Hepatic stellate cell (primary cell): ENCODE measurements at places on chromosomes 5 and 9.

DNA sequence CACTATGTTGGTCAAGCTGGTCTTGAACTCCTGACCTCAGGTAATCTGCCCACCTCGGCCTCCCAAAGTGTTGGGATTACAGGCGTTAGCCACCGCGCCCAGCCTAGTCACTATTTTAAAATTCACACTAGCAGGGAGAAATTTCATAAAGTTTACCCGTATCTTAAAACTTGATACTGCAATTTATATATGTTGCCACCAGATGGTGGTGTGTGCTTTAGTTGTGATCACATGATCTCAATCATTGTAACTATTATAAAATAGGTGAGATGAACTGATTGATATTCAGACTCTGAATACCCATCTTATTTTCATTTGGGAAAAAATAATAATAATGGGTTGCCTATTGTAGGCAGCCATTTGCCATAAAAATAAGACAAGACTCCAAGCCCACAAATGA, 1330.4 kb upstream of the WWC1 start:
- DNase-seq: no peak

DNA sequence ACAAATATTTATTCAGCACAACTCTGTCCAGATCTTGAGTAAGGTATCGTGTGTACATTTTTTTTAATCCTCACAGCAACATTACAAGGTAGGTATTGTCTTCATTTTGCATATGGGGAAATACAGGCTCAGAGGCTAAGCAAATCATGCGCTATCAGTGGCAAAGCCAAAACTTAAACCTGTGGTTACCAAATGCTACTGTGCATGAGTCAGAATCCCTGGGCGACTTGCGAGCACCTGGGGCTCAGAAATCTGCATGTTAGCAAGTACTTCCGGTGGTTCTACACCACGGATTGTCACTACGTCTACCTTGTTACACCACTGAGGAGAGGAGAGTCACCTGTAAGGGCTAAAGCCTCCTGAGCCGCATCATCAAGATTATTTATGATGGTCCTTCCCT, 21.3 kb downstream of the C5orf58 start:
- no peak for DNase-seq

GRCh38 chr9:9791611-9792010, 821.2 kb downstream of the PTPRD start:
- DNase-seq: no peak

DNA sequence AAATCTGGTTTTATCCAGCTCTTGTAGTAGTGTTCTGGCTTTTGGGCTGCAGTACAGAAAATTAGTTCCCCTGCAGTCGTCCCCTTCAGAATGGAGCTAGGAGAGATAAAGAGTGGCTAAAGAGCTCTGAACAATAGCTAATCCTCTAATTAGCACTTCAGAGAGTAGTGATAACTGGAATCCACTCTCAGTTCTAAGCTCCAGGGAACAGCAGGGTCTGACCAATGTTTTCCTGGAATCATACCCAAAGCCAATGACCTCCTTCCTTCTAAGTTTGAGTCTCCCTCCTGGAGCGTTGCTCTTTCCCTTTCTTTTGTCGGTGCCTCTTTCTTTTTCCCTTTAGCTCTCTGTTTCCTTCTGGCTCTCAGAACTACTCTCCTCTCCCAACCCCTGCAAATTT, 47.4 kb downstream of the MFAP3 start:
- DNase-seq: no peak

DNA sequence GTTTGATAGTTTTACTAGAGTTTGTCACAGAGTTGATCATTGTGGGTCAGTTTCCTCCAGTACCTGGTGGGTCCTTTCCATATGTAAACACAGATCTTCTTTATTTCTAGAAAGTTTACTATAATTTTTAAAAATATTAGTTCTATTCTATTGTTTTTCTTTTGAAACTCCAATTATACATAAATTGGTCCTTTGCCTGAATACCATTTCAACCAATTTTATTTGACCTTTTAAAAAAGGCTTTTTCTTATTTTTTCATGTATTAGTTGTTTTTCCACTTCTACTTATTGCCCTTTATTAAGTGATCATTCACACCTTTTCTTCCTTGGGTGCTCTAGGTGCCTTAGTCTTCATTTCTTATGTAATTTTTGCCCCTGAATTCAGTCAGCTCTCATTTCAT, 33.0 kb upstream of the MUSK start:
- DNase-seq: no peak

DNA sequence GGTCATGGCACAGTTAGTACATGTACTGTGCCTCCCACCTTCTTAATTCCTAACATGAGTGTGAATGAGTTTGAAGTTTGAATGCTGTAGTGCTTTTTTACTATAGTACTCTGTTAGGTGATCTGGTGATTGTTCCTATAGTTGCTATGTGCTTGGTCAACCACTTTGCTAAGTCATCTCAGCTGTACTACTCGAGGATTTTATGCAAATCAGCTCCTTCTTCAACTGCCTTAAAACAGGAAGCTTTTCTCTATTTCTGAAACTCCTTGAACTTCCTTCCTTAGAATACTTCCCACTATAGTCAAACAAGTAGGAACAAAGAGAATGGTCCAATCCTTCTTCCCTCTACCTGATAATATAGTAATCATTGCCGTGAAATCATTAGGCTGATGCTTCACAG, 219.6 kb downstream of the CTNND2 start:
- no peak for DNase-seq

DNA sequence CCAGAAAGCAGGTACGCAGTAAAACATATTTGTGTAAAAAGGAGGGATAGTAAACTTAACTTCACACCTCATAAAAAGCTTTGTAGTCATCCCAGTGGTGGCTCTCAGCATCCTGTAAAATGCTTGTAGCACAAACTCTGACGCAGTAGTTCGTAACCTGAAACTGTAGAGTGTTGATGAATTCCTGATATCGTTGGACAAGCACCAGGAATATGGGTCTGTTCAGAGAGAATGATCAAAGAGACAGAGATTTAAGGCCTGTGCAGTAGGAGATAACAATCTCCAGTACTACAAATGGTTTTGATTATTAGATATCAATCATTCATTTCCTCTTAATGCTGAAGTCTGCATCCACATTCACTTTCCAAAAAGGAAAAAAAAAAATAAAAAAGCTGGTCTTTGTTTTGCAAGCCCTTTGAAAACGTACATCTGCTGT, 148.5 kb downstream of the KIAA0825 start:
- no peak for DNase-seq

GRCh38 chr5:106874974-106875373, 795.8 kb downstream of the EFNA5 start:
- no peak for DNase-seq

GRCh38 chr9:68912561-68912960, 101.4 kb downstream of the PRKACG start:
- DNase-seq: no peak

DNA sequence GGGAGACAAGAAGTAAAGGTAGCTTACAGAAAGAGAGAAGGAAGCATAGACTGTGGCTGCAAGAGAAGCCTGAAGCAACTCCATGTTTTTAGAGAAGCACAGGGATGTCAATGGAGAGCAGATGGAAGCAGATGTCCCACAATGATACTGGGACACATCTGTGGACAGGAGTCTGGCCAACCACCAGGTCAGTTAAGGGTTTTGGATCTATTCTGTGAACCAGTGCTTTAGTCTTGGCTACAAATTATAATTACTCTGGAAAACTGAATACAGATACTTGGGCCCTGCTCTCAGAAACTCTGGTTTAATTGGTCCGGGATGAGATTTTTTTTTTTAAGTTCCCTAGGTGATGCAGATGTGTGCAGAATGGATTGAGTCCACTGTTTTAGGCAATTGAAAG, 592.8 kb downstream of the CSNK1G3 start:
- DNase-seq: no peak

- no peak for DNase-seq
Observed at GRCh38 chr5:44935871-44936270, 127.1 kb downstream of the MRPS30 start.

DNA sequence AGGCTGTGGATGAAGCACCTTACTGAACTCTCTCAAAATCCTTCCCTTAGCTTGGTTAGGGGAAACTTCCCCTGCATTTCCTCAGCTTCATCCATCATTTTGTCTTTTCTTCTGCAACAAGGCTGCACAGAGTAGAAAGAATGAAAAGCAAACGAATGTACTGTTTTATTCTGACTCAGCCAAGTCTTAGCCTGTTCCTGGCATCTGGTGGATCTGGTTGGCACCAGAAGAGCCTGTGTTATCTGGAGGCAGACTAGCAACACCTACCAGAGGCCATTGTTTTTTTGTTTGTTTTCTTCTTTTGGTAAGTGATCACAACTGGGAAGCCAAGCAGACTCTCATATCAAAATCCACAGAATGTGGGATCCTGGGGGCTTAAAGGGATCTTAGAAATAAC, 200.7 kb downstream of the FANCC start:
- DNase-seq: no peak

DNA sequence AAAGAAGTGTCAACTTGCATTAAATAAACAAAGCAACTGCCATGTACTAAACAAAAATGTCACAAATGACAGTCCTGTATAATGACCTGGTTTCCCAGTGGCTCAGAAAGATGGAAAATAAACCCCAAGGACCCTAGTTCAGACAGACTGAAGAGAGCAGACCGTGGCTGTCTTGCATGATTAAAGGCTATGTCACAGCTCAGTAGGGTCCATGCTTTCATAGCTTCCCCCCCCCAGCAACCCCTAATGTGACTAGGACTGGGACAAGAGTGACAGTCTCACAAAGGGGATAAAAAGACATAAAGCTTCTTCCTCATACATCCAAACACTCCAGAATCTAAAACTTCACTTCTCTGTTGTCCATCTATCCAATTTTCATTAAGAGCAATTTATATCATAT, 113.6 kb downstream of the NR6A1 start:
- no peak for DNase-seq

GRCh38 chr9:114046875-114047274, 31.2 kb downstream of the AMBP start:
- no peak for DNase-seq

GRCh38 chr5:9207817-9208418, 338.0 kb downstream of the SEMA5A start:
- no peak for DNase-seq

- DNase-seq: no peak
Observed at GRCh38 chr9:70480405-70480980, 66.0 kb upstream of the KLF9 start.

DNA sequence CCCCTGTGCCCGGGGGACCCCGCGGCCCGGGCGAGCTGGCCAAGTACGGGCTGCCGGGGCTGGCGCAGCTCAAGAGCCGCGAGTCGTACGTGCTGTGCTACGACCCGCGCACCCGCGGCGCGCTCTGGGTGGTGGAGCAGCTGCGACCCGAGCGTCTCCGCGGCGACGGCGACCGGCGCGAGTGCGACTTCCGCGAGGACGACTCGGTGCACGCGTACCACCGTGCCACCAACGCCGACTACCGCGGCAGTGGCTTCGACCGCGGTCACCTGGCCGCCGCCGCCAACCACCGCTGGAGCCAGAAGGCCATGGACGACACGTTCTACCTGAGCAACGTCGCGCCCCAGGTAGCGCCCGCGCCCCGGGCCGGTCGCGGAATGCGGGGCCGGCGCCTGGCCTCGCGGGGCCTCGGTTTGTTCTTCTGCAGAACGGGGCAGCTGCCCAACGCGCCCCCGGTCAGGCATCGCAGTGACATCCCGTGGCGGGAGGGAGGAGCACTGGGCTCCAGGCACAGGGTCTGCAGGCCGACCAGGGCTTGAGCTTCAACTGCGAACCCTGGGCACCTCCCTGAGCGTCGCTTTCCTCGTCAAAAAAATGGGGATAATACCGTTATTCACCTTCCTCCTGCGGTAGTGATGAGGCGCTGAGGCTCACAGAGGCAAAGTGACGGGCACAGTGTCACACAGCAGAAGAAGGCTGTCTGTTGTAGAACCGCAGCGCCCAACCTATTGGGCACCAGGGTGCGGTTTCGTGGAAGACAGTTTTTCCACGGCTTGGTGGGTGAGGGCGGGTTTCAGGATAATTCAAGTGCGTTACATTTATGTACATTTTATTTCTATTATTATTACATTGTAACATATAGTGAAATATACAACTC, 777 bp downstream of the ENDOG start:
- DNase-seq: peak; percentile 49

DNA sequence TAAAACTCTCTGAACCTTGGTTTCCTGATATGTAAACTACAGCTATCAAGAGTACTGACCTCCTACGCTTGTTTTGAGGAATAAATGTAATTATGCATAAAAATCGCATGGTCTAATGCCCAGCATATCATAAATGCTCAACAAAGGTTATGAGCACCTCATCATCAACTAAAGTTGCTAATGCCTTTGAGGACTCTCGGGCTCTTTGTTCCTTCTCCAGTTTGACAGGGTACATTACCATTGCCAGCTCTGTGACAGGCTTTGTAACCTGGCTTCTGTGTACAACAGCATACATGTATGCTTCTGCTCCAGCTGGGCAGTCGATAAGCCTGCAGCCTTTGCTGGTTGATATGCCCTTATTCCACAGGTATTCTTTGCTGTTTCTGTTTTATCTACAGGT, 95.2 kb downstream of the C9orf152 start:
- no peak for DNase-seq

DNA sequence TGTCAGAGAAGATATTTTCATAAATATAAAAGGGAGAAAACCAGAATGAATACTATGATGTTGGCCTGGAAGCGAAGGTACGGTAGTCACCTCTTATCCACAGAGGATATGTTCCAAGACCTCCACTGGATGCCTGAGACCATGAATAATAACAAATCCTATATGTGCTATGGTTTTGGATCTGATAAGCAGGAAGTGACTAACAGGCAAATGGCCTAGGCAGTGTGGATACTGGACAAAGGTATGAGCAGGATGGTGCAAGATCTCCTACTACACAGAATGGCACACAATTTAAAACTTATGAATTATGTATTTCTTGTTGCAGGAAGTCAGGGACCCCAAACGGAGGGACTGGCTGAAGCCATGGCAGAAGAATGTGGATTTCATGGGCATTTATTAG, 48.2 kb downstream of the ADAMTS12 start:
- DNase-seq: no peak

DNA sequence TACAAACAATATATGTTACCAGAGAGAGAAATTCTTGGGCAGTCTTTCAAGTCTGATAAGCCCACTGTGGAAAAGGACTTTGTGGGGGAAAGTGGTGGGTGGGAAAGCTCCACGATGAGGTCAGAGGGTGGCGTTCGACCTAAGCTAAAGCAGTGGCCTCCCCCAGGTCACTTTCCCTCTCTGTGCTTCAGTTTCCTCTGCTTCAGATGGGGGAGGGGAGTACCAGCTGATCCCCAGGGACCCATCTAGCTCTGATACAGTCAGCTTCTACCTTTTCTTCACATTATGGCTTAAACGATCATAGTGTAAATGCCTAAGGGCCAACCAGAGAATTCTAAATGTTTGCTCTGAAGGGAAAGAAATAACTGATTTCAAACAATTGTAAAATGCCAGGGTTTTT, 36.6 kb upstream of the ARSB start:
- DNase-seq: no peak

GRCh38 chr9:91720751-91721705, 229.0 kb downstream of the ROR2 start:
- DNase-seq: no peak

GRCh38 chr9:30160570-30160969, 2223.9 kb upstream of the ACO1 start:
- DNase-seq: no peak

GRCh38 chr5:157390551-157391297, 69.3 kb upstream of the NIPAL4 start:
- peak; percentile 87 for DNase-seq
